ENCODE measurements at places on chromosomes 13 and 19. TPM values are rescaled to one million over a fixed set of nuclear protein-coding genes. Genes with fewer than 3 reads are reported as not detected.

GRCh38 chr19:46704379-46705076 lies 12.4 kb downstream of the PRKD2 start:
- peak; percentile 46 for DNase-seq

- no peak for DNase-seq
These were observed 155.1 kb downstream of the DCLK1 start for GRCh38 chr13:35976126-35976525.

- DNase-seq: no peak
These were observed 34.8 kb downstream of the PCDH17 start for GRCh38 chr13:57666131-57666953.

- DNase-seq: no peak
These were observed 3.2 kb downstream of the UBAC2 start for GRCh38 chr13:99203601-99204579.

GRCh38 chr19:12872255-12872654 lies 9.0 kb downstream of the DNASE2 start:
- DNase-seq: no peak

GRCh38 chr19:48807590-48808308 lies 3.1 kb downstream of the BCAT2 start:
- no peak for DNase-seq

GRCh38 chr19:56612737-56613136 lies 17.6 kb downstream of the ZNF71 start:
- no peak for DNase-seq

GRCh38 chr19:8120636-8121480 lies 28.5 kb downstream of the FBN3 start:
- no peak for DNase-seq

GRCh38 chr13:100315522-100315921 lies 226.6 kb downstream of the PCCA start:
- DNase-seq: no peak

DNA sequence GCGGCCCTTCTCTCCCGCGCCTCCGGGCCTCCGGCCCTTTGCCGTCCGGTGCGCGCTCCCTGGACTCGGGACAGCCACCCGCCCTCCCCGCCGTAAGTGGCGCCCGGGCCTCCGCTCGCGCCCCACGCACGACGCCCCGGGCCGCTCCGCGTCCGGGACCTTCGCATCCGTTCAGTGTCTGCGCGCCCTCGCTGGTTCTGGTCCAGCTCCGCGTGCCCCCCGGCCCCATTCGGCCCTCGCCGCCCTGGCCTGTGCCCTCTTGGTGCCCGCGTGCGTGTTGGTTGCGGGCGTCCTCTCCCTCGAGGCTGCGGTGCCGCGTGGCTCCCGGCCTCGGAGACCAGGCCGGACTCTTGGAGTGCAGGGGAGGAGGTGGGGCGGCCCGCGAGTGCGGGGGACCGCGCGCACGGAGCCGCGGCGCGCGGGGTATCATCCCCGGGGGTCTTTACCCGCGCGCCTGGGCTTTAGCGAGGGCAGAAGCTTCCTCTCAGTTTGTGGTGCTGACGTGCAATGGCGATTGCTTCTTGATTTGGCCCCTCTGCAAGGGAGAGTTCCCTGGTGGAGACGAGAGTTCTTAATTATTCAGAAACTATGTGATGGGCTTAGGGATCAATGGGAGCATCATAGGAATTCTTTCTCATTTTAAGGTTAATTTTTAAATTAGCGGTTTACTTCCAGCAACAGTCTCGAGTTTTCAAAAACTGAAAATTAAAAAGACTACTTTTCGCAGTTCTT lies 757 bp downstream of the WASF3 start:
- no peak for DNase-seq

- DNase-seq: no peak
These were observed at the start of gene ANGPTL8 for GRCh38 chr19:11239377-11240000. Gene ANGPTL8 (plus strand): TSS chr19:11239619. CDS start chr19:11239638, 19 bp downstream.

DNA sequence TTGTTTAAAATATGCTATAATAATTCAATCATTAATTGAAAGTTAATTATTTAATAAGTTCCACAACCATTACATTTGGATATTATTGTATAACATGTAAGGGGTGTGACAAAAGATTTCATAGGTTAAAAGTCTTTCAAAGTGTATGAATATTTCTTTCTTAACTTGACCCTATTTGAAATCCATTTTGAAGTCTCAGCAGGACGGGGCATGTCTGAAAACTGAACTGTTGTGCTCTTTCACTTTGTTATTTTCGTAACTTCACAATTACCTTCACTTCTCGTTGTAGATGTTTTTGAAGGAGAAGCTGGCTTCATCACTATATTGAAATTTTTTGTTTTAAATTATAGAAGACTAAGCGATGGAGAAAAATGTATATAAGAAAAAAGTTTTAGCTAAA lies 1775.7 kb downstream of the PCDH9 start:
- no peak for DNase-seq

DNA sequence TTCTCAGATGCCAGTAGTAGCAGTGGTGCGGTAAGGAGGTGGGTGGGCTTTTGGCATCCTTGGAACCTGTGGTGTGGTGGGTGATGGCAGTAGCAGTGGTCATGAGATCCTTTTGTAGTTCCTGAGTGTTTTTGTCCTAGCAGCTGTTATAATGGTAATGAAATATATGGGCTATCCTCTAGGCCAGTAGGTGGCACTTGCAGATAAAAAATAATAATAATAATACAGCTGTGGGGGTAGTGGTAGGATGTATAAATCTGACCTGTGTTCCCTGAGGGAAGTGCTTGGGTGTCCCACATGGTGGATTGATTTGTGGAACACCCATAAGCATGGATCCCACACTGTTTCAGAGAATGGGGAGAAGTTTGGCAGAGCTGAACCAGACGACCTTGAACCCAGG lies 334.0 kb downstream of the SLITRK5 start:
- peak; percentile 19 for DNase-seq

DNA sequence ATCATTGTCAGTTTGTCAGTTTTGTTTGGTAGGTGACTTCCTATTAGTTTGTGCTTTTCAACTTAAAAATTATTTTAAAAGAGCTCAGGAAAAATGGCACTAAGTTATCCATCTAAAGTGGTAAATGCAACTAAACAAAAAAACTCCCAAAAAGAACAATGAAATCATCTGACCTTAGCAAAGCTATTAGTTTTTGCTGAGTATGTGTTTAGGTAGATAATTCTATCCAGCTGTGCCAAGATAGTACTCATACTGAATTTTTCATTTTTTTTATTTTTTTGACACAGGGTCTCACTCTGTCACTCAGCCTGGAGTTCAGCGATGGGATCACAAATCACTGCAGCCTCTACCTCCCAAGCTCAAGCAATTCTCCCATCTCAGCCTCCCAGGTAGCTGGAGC lies 645.3 kb downstream of the TBC1D4 start:
- DNase-seq: no peak

DNA sequence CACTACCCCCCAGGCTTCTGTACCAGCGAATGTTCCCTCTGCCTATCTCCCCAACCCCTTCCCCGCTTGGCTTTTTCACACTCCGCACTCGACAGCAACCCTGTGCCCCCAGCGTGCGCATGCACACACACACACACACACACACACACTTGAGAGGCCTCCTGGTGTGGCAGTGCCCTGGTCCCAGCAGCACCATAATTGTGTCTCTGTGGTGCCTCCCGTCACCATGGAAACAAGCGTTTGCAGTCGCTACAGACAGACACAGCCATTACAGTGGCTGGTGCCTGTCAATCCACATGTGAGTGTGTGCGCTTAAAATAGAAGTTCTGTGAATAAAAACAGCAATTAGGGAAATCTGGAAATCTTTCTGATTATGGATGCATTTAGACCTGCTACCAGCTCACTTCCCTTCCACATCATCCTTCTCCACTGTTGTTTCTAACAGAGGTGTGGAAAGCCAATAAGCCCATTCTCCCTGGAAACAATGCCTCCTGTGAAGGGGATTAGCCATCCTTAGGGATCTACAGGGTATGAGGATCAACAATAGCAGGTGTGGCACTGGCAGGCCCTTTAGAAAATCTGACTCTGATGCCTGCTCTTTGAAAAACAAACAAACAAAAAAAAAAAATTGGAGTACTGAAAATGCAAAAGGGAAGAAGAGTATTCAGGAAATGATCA lies 146.3 kb downstream of the DCLK1 start:
- no peak for DNase-seq

ZNF17 gene
- total RNA-seq: 16.0 TPM

ZNF724 gene
- 6.5 TPM for total RNA-seq

CLEC17A gene
- not detected for total RNA-seq

APOC4 gene
- total RNA-seq: not detected

LCP1 gene
- total RNA-seq: 370 TPM

FSD1 gene
- 9.7 TPM for total RNA-seq

SPC24 gene
- 122 TPM for total RNA-seq

ZNF829 gene
- total RNA-seq: 4.1 TPM

Measured in HT1080 (cell line).